ENCODE measurements at places on chromosomes 16 and 17.

GRCh38 chr17:77295241-77295853 lies 154.6 kb downstream of the SEC14L1 start:
- DNase-seq: no peak

GRCh38 chr17:58679263-58680037 lies 12.4 kb downstream of the TEX14 start:
- no peak for DNase-seq

DNA sequence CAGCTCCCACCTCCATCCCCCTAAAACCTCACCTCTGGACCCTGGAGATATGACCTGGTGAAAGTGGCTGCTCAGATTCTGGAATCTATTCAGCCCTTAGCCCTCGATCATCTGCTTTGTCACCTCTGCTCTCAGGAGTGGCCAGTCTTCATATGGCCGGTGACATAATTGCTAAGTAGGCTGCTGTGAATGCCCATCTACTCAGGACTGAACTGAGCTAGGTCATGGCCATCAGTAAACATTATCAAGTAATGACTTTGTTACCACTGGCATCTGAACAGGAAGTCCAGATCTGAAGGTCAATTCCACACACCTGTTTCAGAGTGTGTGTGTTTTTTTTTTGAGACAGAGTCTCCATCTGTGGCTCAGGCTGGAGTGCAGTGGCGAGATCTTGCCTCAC lies 78.6 kb downstream of the CDK5R1 start:
- DNase-seq: no peak

DNA sequence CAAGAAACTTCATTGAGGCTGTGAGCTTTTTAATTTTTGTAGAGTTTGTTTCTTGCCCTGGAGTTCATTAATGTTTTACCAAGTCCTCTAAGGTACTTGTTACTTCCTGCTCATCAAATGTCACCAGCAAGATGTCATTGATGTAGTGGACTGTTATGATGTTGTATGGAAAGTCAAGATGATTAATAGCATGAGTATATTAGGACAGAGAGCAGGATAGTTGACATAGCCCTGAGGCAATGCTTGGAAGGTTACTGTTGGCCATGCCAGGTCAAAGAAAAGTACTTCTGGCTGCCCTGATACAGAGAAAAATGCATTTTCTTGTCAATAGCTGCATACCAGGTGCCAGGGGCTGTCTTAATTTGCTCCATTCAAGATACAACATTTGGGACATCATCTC lies 6.7 kb downstream of the KRTAP1-5 start:
- no peak for DNase-seq

DNA sequence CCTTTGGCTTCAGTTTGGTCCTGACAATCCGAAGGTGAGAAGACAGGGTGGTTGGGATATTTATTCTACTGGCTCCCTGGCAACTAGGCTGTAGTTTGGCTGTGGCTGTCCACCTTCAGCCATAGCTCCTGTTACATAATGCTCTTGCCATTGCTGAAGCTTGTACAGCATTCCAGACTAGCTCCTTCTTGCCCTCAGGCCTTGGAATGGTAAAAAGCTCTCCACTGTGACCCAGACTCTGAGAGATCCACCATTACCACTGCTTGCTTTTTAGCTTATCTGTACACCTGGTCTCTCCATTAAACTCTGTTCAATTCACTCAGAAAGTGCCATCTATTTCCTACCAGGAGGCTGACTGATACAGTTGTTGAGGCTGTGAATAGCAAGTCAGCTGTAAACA lies 231.8 kb upstream of the MON1B start:
- no peak for DNase-seq

DNA sequence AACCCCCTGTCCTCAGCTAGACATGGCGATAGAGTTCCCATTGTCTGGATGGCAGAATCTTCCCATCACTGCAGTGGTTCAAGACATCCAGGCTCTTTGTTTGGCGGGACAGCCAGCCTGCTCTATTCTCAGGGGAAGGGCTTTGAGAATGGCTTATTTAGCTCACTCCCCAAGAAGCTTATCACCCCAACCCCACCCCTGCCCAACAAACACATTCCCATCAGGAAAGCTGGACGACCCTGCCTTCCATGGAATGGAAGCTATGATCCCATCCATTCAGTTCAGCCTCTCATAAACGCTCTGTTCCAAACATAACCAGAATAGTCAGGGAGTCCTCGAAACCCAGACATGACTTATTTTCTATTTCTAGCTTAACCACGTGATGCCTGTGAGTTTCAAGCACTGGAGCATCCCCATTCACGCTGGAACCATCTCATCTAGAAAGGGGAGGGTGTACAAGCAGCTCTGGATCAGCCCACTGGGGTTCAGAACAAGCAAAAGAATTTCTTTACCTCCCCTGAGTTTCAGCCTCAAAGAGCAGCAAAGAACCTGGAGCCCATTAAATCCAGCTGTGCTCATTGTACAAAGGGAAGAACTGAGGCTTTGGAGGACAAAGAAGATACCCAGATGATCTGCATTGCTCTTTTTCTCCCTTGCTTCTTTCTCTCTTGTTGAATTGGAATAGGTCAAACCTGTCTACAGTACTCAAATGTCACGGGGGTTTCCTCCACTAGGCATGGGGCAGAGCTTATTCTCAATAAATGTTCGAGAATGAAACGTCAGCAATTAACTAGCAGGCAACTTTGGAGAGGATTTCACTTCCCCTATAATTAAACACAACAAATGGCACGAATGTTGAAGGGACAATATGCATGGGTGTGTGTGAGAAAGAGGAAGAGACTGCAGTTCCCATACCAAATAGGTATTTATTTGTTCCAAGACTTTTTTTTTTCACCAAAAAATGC lies 93.1 kb downstream of the XYLT1 start:
- DNase-seq: no peak

- no peak for DNase-seq
Observed at GRCh38 chr16:83586461-83587200, 221.1 kb upstream of the HSBP1 start.

- DNase-seq: no peak
Observed at GRCh38 chr16:54862529-54862928, 68.1 kb upstream of the IRX5 start.

DNA sequence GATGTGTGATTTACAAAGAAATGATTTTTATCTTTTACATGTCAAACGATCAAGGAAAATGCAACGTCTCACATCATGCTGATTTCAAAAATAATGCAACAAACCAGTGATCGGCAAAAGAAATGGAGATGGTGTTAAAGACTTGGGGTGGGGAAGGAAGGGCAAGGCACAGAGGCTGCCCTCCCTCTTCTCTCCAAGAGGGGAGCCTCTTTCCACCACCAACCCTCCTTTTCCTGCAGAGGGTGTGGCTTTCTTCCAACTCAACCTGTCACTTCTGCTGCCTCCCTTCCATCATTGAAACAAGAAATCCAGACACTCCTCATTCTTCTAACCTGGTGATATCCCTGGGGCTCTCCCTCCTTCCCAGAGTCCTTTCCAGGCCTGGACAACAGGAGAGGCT lies 320.8 kb downstream of the SLC39A11 start:
- no peak for DNase-seq

DNA sequence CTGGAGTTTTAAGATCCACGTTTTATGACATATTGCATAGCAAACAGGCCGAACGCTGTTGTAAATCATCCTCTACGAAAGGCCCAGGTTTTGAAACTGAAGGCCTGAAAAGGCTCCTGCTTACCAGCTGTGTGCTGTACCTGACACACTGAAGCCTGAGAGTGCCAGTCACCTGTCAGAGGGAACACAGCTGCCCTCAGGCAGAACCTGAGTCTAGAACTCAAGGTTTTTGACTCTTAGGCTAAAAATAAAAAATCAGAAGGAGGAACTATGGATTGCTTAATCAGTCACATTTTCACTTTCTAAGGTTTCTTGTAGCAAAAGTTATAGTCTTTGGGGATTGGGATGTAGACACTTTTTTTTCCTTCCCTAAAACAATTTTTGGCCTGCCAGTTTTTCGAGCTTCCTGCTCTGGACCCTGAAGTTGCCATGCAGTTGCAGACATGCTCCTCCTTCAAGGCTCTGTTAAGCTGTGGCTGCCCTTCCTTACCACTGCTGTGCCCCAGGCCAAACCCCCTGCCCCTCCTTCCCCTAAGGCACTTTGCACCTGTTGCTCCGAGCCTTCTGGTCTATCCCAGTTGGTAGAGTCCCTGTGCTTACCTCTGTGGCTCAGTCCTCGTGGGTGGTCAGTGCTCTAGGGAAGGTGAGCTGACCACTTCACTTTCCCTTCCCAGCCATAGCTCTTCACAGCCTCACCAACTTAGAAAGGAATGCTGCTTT lies 56.6 kb downstream of the TENT4B start:
- DNase-seq: no peak

DNA sequence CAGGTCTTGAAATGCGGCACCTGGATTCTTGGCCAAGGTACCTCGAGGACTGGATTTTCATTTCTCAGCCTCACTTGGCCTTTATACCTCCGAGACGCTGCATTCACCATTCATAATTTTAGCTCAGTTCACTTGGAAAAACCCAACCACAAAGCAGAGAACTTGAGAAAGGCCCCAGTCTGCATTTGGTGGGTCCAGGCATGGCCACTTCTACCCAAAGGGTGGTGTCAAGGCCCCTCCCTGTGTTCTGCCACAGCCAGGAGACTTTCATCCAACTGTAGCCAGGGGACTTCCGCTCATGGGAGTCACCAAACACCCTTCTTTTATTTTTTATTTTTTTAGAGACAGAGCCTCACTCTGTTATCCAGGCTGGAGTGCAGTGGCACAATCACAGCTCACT lies 14.7 kb upstream of the TVP23A start:
- no peak for DNase-seq

GRCh38 chr16:10168258-10168657 lies 14.0 kb downstream of the GRIN2A start:
- no peak for DNase-seq

GRCh38 chr16:88781140-88782077 lies 3.6 kb downstream of the PIEZO1 start:
- DNase-seq: peak; percentile 72

- DNase-seq: no peak
Observed at GRCh38 chr16:17759451-17760390, 289.0 kb upstream of the XYLT1 start.

GRCh38 chr17:2230877-2231276 lies 72.7 kb downstream of the SMG6 start:
- DNase-seq: no peak

GRCh38 chr17:67260170-67260987 lies 15.4 kb upstream of the HELZ start:
- DNase-seq: no peak

DNA sequence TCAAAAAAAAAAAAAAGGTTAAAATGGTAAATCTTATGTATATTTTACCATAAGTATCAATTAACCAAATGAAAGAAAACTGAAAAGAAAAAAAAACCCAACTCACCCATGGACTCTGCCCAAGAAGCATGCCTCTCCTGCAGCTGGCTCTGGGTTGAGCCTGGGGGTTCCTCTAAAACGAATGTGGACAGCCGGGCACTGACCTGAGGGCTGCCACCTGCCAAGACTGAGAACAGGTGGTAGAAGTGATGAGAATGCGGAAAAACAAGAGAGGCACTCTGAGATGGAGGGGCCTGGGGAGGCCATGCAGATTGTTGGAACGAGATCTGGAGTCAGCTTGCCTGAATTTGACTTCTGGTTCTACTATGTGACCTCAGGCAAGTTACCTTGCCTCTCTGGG lies 85.5 kb upstream of the MSI2 start:
- no peak for DNase-seq

GRCh38 chr16:19113577-19114358 lies at the start of gene ITPRIPL2:
Gene ITPRIPL2, plus strand, starts transcription at chr16:19113964. Its CDS starts 498 bp downstream, at chr16:19114462.
- DNase-seq: peak; percentile 47

- DNase-seq: peak; percentile 63
Observed at GRCh38 chr16:383326-384051, 1.7 kb upstream of the PGAP6 start.

DNA sequence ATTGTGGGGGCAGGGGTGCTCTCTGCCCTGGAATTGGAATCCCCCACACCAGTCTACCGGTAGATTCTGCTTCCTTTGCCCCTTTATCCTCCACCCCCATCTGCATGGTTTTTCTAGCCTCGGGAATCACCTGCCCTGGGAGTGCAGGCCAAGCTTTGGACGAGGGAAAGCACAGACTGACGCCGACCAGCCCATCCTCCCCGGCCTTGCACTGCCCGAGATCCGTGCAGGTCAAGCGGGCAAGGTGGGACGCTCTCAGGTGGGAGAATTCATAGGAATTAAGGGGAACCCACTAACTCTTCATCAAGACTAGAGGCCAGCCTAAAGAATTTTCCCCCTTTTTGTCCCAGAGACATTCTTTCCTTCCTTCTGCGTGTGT lies 9.9 kb upstream of the HOXB13 start:
- DNase-seq: no peak

DNA sequence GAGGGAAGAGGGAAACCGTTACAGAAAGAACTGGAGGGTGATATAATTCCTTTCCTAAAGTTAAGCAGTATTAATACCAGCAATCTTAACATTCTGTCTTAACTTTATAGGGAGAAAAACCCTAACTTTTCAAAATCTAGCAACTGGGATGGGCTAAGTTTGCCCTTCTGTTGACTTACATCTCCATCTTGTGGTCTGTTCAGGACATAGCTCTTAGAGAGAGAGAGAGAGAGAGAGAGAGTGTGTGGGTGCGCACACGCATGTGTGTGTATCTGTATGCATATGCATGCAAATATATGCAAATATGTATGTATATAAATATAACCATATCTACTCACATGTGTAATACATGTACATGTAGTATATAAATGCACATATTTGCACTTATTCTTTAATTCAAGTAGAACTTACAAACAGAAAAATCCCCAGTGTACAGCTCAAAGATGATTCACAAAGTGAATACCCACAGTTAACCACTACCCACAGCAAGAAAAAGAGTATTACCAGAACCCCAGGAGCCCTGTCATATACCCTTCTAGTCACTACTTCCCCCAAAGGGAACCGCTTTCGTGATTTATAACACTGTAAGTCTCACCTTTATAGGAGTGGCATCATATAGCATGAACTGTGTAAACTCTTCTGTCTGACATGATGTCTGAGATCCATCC lies 46.5 kb downstream of the STX8 start:
- DNase-seq: peak; percentile 43

DNA sequence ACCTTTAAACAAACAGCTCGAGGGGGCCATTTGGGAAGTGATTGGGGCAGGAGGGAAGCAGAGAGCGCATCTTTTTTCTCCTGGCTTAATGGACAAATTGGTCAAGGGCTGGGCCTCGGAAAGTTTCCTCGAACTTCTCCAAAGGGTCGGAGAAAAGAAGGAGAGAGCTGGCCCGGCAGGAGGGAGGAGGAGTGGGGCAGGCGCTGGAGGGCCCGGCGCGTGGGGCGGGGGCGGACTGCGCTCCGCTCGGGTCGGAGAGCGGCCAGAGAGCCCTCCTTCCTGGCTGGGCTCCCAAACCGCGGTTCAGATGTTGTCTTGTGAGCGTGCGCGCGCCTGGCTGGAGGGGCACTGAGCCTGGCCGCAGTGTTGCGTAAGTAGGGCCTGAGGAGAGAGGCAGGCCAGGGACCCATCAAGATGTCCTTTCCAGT lies 1.2 kb downstream of the MMP2 start:
- DNase-seq: no peak

Measured in activated T-cell treated with anti-CD3 and anti-CD28 coated beads, Interleukin-2, amount 50 U/mL, for 72 hours (primary cell).